Esophagus squamous epithelium (tissue), 5 donors: ENCODE measurements at places on chromosomes 5 and 9. TPM values are rescaled to one million over a fixed set of nuclear protein-coding genes. Genes with fewer than 3 reads are reported as not detected.

DNA sequence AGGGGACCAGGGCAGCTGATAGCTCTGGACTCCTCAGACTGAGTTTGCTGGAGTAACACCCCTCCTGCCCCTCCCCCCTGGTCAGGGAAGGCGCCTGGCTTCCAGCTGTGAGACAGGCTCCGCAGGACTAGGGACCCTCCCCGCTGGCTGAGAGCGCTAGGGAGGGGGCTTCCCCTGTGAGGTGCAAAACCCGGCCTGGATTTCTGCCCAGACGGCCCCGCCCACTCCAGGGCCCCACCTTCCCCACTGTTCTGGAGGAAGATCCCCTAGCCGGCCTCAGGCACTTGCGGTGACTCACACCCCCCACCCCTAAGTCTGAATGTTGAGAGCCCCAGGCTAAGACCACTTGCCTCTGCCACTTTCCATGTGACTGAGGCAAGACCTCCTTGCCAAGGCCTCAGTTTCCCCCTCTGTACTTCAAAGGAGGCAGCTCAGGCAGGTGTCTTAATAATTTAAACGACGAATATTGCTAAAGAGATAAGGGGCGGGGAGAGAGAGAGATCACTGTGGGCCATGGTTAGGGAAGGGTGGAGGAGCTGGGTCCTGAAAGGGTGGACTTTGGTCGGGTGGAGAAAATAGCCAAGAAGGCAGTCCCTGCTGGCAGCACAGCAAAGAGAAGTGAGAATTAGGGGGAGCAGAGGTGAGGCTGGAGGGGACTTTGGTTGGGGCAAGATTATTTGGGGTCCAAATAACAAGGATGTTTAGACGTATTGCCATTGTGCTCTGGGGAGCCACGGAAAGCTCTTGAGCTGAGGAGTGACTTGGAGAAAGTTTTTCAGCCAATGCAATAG lies 1.0 kb upstream of the DAB2IP start:
- peaks cover 37% of the 10 kb centered on the region for H3K27me3 ChIP-seq
- peak overlapping the region; percentile 78 for H3K27ac ChIP-seq
- H3K36me3 ChIP-seq, result no peaks in the 10 kb centered on the region
- peaks cover 55% of the 10 kb centered on the region for H3K4me1 ChIP-seq

IFNA13 gene
- total RNA-seq, result not detected

- no peak for DNase-seq
- peak within 1 kb of the TSS; percentile 82 for H3K27ac ChIP-seq
- H3K4me3 ChIP-seq, result peak within 1 kb of the TSS; percentile 57
- H3K4me1 ChIP-seq, result peaks cover 66% of the 10 kb centered on the region
Observed at GRCh38 chr9:122370869-122371755, at the start of gene PTGS1. Gene PTGS1, plus strand, starts transcription at chr9:122371024. Its CDS starts 61 bp downstream, at chr9:122371085.

GRCh38 chr9:129773262-129774048 lies 20.6 kb upstream of the PTGES start:
- no peaks in the 10 kb centered on the region for H3K36me3 ChIP-seq
- H3K4me3 ChIP-seq, result no peak overlapping the region
- peaks cover 22% of the 10 kb centered on the region for H3K4me1 ChIP-seq
- no peak for DNase-seq
- peak overlapping the region; percentile 9 for H3K27ac ChIP-seq

FUT7 gene
- total RNA-seq, result 0.13 TPM

- H3K36me3 ChIP-seq, result no peaks in the 10 kb centered on the region
- no peak overlapping the region for H3K4me3 ChIP-seq
- no peak for DNase-seq
- H3K27ac ChIP-seq, result no peak overlapping the region
- H3K4me1 ChIP-seq, result no peaks in the 10 kb centered on the region
Observed at GRCh38 chr5:93915142-93915553, 173.7 kb upstream of the POU5F2 start.

GRCh38 chr5:14715481-14715880 lies 51.0 kb downstream of the OTULIN start:
- no peak for DNase-seq
- H3K27ac ChIP-seq, result no peak overlapping the region
- peaks cover 5% of the 10 kb centered on the region for H3K36me3 ChIP-seq
- H3K4me3 ChIP-seq, result no peak overlapping the region
- H3K4me1 ChIP-seq, result no peaks in the 10 kb centered on the region

DNA sequence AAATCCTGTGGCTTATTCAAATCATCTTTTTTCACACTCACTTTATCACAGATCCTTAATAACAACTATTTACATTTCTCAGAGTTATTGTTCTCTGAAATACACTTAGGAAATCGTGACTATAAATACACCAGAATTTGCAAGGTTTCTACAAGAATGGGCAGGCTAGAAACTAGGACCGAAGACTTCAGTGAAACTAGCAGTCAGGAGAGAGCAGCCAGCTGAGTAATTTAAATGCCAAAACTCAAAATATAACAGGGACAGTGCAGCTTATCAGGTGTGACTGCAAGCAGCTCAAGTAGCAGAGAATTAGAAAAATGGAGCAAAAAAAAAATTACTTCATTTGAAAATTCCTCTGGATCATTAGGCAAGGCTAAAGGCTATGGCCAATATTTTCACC lies 719.3 kb upstream of the ZNF608 start:
- H3K36me3 ChIP-seq, result no peaks in the 10 kb centered on the region
- H3K27me3 ChIP-seq, result no peaks in the 10 kb centered on the region
- H3K4me3 ChIP-seq, result no peak overlapping the region
- H3K27ac ChIP-seq, result no peak overlapping the region

DNA sequence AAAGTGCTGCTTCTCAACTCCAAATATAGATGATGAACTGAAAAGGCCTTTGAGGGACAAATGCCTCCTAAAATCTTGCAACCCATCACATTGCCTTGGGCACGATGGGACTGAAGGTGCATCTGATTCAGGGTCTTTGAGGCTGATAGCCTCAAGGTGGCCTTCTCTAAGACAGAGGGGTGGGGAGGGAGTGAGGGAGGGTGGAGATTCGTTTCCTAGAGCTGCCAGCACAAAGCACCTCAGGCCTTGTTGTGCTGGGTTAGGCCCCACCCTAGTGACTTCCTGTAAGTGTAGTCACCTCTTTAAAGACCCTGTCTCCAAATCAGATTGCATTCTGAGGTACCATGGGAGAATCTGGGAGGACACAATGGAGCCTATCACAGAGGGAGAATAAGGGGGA lies 57.1 kb downstream of the BARX1 start:
- no peaks in the 10 kb centered on the region for H3K4me1 ChIP-seq
- no peak overlapping the region for H3K27ac ChIP-seq
- peaks cover 11% of the 10 kb centered on the region for H3K27me3 ChIP-seq
- no peak overlapping the region for H3K4me3 ChIP-seq

DNA sequence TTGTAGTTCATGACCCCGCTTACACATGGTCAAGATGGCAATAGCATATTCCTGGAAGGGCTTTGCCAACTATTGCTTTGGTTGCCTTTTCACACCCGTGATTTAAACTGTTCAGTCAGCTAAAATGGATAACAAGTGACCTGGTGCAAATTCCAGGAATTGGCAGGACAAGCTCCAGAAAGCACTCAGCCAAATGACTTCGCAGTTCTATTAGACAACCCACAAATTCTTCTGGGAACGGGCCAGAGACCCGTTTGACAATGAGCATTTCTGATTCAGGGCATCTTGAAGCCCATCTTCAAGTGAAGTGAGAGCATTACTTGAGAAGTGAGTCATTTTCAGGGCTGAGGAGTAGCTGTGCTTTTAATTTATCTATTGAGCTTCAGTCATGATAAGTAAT lies 165.0 kb downstream of the DROSHA start:
- no peak for DNase-seq
- no peak overlapping the region for H3K4me3 ChIP-seq
- H3K36me3 ChIP-seq, result no peaks in the 10 kb centered on the region
- no peak overlapping the region for H3K27ac ChIP-seq
- no peaks in the 10 kb centered on the region for H3K27me3 ChIP-seq
- no peaks in the 10 kb centered on the region for H3K4me1 ChIP-seq

DNA sequence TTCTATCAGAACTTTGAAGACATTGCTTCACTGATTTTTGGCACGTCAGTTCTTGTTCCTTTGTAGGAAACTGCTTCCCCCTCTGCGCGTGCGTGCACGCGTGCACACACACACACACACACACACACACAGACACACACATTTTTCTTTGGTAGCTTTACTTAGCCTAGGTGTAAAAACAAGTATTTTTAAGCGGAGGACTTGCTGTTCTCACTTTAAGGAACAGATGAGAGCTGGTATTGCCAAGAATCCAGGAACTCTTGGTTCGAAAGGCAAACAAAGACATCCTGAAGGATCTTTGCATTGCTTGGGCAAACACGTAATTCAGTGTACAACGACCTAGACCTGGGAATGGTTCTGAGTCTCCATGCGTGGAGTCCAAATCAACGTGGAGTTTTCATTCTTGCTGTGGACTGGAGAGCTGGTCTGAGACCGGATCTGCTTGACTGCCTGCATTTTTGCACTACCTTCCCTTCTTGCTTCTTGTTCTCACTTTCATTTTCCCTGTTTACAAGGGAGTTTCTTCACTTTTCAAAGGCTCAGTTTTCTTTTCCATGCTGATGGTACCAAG lies 8.2 kb downstream of the TMEM268 start:
- H3K27ac ChIP-seq, result peak overlapping the region; percentile 79
- no peaks in the 10 kb centered on the region for H3K27me3 ChIP-seq
- H3K4me3 ChIP-seq, result peak overlapping the region; percentile 52
- H3K36me3 ChIP-seq, result no peaks in the 10 kb centered on the region
- no peak for DNase-seq
- H3K4me1 ChIP-seq, result no peaks in the 10 kb centered on the region

OTULINL gene
- total RNA-seq, result 1.4 TPM

- no peaks in the 10 kb centered on the region for H3K27me3 ChIP-seq
- no peaks in the 10 kb centered on the region for H3K4me1 ChIP-seq
- H3K27ac ChIP-seq, result no peak overlapping the region
- DNase-seq, result no peak
- H3K36me3 ChIP-seq, result no peaks in the 10 kb centered on the region
- no peak overlapping the region for H3K4me3 ChIP-seq
Observed at GRCh38 chr5:115507681-115508080, 36.9 kb downstream of the FEM1C start.
